Articular chondrocyte of knee joint (primary cell): ENCODE measurements at places on chromosomes 2 and 18. TPM values are rescaled to one million over a fixed set of nuclear protein-coding genes. Genes with fewer than 3 reads are reported as not detected.

DSG4 gene
- total RNA-seq = not detected in 2 replicates

DYSF gene
- total RNA-seq = 0.78 and 2.3 TPM in 2 replicates

GAD1 gene
- total RNA-seq = under 0.01 TPM in 1 of 2 replicates, not detected in the other

FBXO36 gene
- 6.5 and 6.8 TPM in 2 replicates for total RNA-seq

SULT1C2 gene
- 0.54 and 0.91 TPM in 2 replicates for total RNA-seq
